ENCODE measurements at places on chromosomes 3 and 15.

- DNase-seq: no peak
These were observed 2.9 kb upstream of the PRRT3 start for GRCh38 chr3:9955067-9955502.

DNA sequence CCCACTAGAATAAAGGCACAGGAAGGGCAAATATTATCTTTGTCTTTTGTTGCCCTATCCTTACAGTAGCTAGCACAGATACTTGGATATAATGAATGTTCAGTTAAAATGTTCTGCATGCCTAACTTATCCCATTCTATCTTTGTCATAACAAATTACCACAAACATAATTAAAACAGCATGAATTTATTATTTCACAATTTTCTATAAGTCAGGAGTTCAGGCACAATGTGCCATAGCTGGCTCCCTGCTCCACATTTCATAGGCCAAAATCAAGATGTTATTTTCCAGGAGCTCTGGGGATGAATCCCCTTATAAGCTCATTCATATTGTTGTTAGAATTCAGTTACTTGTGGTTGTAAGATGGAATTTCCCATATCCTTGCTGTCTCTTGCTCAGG lies 975.5 kb downstream of the IGSF11 start:
- no peak for DNase-seq

DNA sequence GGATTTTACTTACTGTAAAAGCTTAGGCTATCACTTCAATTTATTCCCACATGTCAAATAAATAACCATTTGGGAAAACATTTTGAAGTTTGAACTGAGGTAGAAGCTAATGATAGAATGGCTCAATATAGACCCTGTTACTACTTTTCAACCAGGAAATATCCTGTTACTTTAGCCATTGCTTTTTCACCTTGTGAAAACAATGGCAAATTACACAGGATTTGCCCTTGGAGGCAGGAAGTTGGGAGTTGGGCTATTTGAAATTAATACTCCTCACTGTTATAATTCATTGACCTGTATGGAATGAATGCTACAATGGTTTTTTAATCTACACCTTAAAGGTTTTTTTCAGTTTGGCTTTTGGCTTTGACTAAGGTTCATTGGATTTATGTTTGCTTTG lies 98.1 kb upstream of the UBE2E2 start:
- DNase-seq: no peak

- DNase-seq: no peak
These were observed 8.7 kb upstream of the ACAP2 start for GRCh38 chr3:195451373-195452015.

DNA sequence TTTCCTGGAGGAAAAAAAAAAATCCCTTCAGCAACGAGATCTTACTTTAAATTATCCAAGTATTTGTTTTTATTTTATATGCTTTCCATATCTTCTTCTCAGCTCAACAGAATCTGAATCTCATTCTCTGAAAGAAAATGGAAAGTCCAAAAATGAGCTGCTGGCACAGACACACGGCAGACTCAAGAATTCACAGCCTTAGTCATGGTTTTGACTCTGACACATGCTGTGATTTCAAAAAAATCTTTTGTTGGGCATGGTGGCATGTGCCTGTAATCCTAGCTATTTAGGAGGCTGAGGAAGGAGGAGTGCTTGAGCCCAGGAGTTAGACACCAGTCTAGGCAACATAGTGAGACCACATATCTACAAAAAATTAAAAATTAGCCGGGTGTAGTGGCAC lies 565.0 kb downstream of the MAGI1 start:
- DNase-seq: no peak

GRCh38 chr3:143302638-143303171 lies 183.1 kb downstream of the CHST2 start:
- DNase-seq: no peak

DNA sequence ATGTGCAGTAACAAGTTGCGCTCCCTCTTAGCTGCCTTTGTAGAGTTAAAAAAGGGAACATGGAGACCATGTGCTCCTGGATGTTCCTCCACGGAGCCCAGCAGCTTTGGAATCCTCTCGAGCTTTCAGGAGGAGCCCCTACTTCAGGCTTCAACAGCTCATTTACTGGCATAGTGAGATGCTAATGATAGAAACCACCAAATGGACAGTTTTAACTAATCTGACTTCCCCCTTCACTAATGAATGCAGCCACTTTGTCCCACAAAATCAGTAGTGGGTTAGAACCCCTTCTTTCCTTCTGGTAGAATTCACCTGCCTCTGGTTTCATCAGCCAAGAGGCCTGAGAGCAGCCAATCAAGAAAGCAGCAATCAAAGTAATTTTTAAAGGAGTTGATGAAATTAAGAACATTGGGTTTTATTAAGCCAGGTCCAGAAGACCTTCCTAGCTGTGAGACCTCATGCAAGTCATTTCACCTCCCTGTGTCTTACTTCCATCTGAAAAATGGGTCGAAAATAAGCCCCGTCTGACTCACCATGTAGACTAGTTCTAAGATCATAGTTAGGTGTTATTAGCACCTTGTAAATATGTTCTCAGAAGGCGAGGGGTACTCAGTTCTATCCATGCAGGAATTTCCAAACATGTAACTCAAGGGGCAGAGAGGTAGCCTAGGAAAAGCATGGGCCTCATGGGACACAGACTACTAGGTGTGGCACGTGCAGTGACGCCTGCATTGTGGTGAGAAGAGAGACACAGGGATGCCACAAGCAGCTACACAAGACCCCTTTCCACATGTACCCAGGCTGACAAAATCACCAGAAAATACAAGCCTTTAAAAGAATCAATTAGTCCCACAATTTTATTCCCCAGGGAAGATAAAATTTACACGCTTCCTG lies 179.7 kb upstream of the LPP start:
- no peak for DNase-seq

DNA sequence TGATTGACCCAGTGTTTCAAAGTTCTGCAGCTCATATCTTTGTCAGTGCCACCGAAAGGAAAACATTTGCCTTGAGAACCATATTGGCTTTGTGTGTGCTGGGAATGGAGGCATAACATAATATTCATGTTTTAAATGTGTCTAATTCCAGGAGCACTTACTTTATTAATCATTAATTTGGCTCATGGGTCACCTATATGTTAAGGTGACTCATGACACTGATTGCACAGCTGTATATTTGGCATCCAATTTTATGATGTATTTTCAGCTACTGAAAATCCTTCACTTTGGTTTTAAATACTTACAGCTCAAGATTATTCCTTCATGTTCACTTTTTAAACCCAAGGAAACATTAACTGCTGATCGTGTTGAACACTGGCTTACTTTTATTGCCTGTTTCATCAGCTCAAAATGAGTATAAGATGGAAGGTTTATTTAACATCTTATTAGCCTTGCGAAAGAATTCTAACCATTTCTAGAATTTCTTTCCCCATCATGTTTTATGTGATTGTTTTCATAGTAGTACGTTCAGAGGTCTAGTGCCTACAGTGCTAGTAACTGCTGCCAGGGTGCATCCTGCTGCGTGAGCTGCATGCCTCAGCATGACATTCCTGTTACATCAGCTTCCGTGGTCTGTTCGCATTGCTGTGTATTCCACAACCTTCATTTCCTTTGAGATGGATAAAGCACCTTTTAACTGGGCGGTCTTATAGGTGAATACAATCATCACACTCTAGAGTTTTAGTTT lies 63.7 kb downstream of the LRCH3 start:
- DNase-seq: no peak

DNA sequence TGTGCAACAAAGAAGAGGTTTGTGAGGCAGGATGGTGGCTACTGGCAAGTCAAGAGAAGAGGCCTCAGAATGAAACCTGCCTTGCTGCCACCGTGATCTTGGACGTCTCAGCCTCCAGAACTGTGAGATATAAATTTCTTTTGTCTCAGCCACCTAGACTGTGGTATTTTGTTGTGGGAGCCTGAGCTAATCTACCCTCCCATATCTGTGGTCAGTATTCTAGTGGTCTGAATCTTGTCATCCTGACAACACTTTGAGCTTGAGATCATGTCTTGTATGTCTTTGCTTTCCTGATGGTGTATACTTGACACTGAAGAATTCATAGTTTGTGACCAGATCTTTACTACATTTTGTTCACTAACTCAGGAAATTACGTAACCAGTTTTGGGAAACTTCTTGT lies 240.6 kb upstream of the GOLIM4 start:
- DNase-seq: no peak

GRCh38 chr15:99574502-99574901 lies 8.7 kb downstream of the MEF2A start:
- no peak for DNase-seq

GRCh38 chr3:62622553-62623174 lies 249.3 kb upstream of the FEZF2 start:
- DNase-seq: no peak

- no peak for DNase-seq
These were observed 594.1 kb downstream of the NR2F2 start for GRCh38 chr15:96924570-96924969.

GRCh38 chr15:58639992-58640391 lies 109.5 kb downstream of the ADAM10 start:
- no peak for DNase-seq

DNA sequence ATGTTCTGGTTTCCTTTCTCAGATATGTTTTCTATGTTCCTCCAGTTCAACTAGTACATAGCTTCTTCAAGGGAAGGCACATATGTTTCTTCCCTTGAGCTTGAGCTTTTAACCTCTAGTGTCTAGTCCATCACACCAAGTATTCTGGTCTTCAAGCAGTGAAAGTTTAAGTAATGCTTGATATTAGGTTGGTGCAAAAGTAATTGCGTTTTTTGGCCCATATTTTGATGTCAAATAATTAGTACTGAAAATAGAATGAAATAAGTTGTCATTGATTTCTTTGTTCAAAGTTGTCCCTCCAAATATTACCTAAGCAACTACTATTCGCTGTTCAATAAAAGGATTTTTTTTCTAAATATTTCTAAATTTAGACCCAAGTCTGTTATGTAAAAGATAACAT lies 146.7 kb upstream of the TSC22D2 start:
- no peak for DNase-seq

DNA sequence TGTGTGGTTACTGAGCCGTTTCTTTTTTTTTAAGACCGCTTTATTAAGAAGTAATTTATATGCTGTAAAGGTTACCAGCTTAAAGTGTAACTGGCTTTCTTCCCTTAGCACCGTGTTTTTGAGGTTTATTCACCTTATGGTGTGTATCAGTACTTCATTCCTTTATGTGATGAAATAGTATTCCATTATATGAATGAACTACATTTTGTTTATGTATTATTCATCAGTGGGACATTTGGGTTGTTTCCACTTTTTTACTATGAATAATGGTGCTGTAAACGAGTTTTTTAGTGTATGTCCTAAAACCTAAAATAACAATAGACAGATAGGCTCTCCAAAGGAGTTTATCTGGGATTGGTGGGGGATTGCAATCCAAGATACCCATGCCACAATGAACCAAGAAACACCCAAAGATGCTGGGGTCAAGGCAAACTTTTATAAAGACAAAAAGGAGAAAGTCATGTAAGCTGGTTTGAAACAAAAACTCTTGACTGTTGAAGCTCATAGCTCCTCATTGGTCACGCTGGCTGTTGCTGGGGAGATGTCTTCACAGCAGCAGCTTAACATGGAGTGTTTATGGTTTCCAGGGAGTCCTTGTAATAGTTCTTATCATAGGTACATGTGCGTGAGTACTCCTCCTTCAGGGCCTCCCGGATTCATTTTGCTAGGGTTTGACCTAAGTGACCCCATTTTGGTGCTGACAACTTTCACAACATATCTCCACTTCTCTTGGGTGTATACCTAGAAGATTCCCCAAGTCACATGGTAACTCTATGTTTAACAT lies 16.0 kb downstream of the TM2D3 start:
- DNase-seq: no peak

DNA sequence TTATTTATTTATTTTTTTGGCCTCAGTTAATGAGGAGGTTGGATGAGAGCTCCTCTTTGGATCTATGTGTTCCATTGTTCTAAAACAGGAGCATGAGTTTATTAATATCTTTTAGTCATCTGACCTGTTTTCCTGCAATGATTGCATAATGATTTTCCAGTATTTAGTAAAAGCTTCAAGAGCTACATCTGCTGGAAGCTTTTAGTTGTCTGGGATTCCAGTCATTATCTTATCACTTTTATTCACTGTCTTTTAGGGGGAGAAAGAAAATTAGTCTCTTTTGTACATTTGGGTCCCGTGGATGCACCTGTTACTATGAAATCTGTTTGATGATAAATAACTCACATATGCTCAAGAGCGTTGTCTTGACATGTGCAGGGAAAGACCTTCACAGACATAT lies 1270.0 kb downstream of the ROBO1 start:
- DNase-seq: no peak

Data from type B pancreatic cell (in vitro differentiated cells).